ENCODE measurements at places on chromosomes 2 and 18. TPM values are rescaled to one million over a fixed set of nuclear protein-coding genes. Genes with fewer than 3 reads are reported as not detected.

The KCNIP3 gene
- 8.7 TPM for total RNA-seq

The SP100 gene
- 50.2 TPM for total RNA-seq

The KCNF1 gene
- total RNA-seq = 0.24 TPM

The TMEM163 gene
- 0.46 TPM for total RNA-seq

The RUFY4 gene
- not detected for total RNA-seq

The UGT1A5 gene
- not detected for total RNA-seq

The OR6B2 gene
- not detected for total RNA-seq

The MC2R gene
- not detected for total RNA-seq

The NR4A2 gene
- 1.6 TPM for total RNA-seq

The PDE11A gene
- total RNA-seq = 4.4 TPM

The CYP26B1 gene
- total RNA-seq = 5.4 TPM

The TUBA3E gene
- 80.0 TPM for total RNA-seq

The ALLC gene
- not detected for total RNA-seq

The MAPRE2 gene
- total RNA-seq = 112 TPM

The ALPP gene
- not detected for total RNA-seq

The CABLES1 gene
- total RNA-seq = 3.1 TPM

The C2orf72 gene
- 0.16 TPM for total RNA-seq

The NDUFS1 gene
- total RNA-seq = 468 TPM
